BJ (cell line): ENCODE measurements at places on chromosomes 13 and 19.

GRCh38 chr19:3193256-3194105 is 7.8 kb downstream of the NCLN start:
- no peak for DNase-seq

DNA sequence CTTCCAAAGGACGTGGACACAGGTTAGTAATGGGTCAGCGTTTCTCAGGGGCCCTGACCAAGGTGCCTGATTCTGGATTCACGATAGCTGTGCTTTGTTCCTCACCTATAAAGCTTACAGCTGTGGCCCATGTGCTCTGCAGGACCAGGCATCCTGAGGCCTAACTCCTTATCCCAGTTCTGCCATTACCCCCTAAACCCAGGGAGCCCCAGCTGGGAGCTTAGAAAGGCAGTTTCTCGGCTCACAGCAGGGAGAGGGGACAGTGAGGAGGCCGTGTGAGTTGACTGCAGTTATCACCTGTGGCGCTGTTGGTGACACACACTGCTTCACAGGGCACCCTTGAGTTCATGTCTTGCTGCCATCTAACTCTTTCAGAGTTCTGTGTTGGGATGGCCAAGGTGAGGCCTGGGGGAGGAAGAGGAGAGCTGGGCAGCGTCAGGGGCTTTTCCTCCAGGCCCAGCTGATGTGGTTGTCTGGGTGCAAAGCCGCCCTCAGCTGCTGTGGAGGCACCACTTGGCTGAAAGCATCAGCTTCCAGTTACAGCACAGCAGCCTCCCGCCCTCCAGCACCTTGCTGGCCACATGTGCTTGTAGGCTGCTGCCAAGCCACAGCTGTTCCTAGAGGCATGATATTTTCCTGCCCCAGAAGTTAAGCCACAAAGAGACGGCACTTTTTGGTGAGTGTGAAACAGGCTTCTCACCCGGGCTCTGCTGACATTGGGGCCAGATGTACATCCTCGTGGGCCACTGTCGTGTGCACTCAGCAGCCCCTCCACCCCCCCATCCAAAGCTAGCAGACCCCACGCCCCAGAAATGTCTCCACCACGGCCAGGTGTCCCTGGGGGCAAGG is 99.6 kb upstream of the MCF2L start:
- DNase-seq, result no peak

DNA sequence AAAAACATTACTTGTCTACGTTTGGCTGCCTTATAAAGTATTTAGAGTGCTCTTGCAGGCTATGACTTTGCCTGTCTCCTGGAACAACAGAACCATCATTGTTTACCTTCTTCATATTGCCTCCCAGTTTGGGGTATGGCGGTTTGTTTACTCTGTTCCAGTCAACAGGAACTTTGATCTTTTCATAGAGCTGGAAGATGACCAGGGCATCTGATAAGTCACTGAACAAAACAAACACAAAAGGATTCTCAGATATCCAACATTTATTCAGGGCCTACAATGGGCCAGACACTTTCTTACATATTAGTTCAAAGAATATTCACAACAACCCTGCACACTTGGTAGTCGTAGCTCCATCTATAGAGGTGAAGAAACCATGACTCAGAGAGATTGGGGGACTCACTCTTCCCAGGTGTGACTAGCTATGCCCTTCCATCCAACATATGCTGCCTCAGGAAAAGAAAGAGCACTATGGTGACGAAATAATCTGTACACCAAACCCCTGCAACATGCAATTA is 38.4 kb upstream of the CPB2 start:
- no peak for DNase-seq

DNA sequence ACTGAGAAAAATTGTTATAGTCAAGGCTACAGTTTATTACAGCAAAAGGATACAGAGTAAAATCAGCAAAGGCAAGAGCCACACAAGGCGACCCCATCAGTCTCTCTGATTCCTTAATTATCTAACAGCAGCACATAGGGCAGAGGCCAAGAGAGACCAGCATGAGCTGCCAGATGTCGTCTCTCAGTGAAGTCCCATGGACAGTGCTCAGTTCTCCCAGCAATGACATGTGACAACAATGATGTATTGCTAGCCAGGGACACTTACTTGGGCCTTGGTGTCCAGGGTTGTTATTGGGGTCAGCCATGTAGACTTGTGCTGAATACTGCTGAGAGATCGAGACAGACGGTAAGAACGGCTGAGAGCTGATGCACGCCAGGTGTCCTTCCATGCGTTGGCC is 22.3 kb downstream of the ZSWIM9 start:
- no peak for DNase-seq

- DNase-seq, result no peak
These were observed 42.2 kb upstream of the TEX29 start for GRCh38 chr13:111278258-111278657.

DNA sequence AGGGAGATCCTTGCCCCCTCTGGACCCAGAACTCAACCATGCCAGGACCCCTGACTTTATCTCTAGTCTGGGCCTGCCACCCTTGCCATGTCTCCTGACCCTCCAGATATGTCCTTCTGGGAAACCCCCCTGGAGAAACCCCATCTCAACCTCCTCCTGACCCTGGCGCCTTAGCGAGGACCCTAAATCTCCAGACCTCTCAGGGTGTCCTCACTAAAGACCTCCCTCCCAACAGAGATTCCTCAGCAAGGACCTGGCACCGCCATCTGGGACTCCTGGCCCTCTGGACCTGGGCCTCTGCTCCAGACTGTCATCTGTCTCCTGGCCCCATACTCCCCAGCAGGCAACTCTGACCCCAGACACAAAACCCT is 1.3 kb downstream of the KCNK6 start:
- no peak for DNase-seq

DNA sequence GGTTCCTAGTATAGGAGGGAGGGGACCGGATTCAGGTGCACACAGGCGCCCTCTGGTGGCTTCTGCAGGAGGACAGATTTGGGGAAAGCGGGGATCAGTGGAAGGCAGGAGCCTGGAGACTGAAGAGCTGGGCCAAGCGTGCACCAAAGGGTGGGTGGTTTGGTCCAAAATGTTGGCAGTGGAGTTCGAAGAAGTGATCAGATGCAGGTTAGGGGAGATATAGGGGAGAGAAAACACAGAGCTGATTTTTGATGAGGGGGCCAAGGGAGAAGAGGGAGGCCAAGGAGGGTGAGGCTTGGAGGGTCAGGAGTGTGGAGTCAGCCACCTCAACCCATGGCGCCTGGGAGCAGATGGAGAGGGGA is 6.8 kb upstream of the CARM1 start:
- DNase-seq, result no peak

GRCh38 chr13:20728579-20729311 is 25.2 kb downstream of the IL17D start:
- DNase-seq, result no peak

GRCh38 chr19:10142701-10143375 is 23.1 kb upstream of the EIF3G start:
- DNase-seq, result no peak

- no peak for DNase-seq
These were observed 393.8 kb downstream of the ITGBL1 start for GRCh38 chr13:101846249-101846648.

GRCh38 chr13:114080739-114081561 is 51.5 kb downstream of the RASA3 start:
- DNase-seq, result no peak

DNA sequence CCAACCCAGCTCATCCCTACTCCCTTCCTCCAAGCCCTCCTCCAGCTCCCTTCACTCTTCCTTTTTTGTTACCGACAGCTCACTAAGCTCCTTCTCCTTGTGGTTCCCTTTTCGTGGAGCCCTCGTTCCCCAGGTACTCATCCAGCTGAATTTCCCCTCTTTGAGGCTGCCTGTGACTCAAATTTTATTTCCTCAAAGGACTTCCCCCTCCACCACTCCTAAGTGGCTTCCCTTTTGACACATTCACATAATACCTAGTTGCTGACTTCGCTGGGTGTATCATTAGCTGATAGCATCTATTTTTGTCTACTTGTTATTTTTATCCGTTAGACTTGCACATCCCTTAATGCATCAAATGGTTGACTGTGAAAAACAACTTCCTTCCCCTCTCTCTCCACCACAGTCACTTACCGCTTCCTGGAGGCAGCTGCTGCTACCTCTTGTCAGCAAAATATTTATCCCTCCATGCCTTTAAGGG is 14.5 kb downstream of the FFAR2 start:
- DNase-seq, result no peak

- peak; percentile 21 for DNase-seq
These were observed 6.4 kb downstream of the NUDT15 start for GRCh38 chr13:48043789-48044503.

GRCh38 chr13:43153436-43154090 is 130.2 kb downstream of the DNAJC15 start:
- peak; percentile 89 for DNase-seq

DNA sequence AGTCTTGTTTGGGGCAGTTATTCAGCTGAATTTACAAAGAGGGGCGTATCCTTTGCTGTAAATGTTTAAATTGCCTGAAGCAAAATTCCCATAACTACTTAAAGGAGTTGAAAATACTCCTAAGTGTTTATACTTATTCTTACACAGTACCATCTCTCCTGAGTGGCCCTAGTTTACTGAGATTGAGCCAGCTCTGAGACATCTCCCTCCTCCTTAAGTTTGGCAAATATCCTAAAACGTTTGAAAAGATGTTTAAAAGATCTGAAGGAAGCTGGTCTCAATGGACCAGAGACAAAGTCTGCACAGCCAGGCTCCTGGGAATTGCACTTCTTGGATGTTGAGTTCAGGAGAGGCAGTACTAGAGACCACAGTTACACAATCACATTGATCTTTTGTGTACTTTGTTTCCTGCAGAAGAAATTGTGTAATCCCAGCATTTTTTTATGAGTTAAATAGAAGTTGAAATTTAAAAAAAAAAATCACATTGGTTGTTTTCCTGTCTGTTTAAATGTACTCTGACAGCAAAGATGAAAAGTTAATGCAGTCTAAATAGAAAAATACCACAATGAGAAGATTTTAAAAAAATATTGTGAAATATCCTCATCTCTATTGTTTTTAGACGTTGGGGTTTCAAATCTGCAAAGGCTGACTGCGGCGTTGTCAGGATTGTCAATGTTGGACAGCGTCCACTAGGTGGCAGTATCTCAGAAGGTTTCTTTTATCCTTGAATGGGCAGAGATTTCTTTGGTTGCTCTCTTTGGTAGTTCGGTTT is 20.7 kb downstream of the TNFSF11 start:
- DNase-seq, result peak; percentile 13

- no peak for DNase-seq
These were observed 9.7 kb downstream of the TLE6 start for GRCh38 chr19:2986951-2987524.

GRCh38 chr13:111541345-111541744 is 220.9 kb downstream of the TEX29 start:
- DNase-seq, result no peak

DNA sequence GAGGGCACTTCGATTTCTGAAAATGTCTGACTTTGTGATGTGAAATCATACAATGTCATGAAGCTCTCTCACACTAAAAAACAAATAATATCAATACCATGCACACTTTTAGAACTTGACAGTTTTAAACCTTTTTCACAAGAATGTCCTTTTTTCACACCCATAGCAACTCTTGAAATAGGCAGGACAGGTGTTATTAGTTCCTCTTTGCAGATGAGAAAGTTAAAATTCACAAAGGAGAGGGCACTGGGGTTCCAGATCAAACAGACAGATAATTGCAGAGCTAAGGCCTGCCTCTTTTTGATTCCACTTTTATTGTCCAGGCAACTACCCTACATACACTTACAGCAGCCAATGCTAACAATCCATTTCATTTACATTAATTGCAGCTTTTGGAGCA is 142.8 kb downstream of the KLF12 start:
- no peak for DNase-seq

- peak; percentile 31 for DNase-seq
These were observed 132.7 kb downstream of the ZDHHC20 start for GRCh38 chr13:21326155-21327031.

GRCh38 chr13:34884366-34884765 is 57.7 kb upstream of the NBEA start:
- DNase-seq, result no peak

GRCh38 chr13:21616880-21617279 is 12.9 kb upstream of the MICU2 start:
- DNase-seq, result no peak

- DNase-seq, result no peak
These were observed 112.4 kb downstream of the HS6ST3 start for GRCh38 chr13:96202315-96202714.

GRCh38 chr19:55406826-55407549 is 600 bp downstream of the UBE2S start:
- DNase-seq, result no peak

DNA sequence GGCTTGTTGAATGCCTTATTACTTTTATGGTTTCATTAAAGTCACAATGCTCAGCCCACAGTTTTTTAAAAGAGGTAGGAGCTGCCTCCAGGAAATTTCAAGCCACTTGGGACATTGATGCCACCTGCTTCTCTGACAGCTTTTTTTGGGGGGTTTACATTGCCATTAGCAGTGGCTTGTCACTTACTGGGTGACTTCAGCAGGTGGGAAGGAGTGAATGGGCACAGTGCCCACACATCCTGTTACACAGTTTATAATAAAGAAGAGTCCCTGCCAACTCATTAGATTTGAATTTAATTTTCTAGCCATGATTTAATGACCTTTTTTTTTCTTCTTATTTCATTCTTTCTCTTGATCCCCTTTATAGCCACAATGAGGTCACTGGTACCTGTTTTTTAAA is 61.0 kb downstream of the NHLRC3 start:
- no peak for DNase-seq

DNA sequence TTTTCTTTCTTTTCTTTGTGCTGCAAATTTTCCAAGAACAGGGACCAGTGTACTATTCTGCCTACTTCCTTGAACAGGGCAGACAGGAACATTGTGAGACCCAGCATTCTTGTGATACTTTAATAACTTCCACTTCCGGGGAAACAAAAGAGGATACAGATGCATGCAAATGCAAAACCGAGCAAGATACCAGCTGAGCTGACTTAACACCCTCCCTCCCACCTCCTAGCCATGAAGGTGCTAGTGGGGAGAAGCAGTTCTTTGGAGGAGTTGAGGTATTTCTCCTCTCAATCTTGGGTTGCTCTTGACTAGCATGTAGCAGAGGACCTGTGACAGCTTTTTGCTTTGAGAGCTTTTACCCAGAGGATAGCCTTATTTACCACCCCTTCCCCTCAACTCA is 111.2 kb downstream of the KLF5 start:
- no peak for DNase-seq

- no peak for DNase-seq
These were observed 24.8 kb upstream of the LAIR1 start for GRCh38 chr19:54389553-54389952.

- no peak for DNase-seq
These were observed 42.3 kb downstream of the ZNF611 start for GRCh38 chr19:52692431-52693008.

GRCh38 chr19:464208-464545 is 3.3 kb upstream of the SHC2 start:
- no peak for DNase-seq

DNA sequence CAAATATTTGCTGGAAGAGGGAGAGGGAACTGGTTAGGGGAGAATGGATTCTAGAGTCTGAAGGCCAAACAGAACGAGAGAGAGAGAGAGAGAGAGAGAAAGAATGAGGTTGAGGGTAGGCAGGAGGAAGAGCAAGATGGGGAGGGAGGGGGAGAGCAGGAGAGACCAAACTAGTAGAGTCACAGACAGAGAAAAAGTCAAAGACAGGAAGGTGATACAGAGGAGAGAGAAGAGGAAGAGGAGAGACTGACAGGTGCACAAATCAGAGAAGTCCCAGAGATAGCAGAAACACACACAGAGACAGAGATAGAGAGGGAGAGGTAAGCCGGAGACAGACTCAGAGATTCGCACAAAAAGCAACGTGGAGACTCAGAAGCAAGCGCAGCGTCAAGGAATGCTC is 5.6 kb upstream of the CACNG6 start:
- DNase-seq, result no peak

GRCh38 chr19:47097396-47098201 is 16.0 kb downstream of the ZC3H4 start:
- no peak for DNase-seq
